Transverse colon (tissue), 4 donors: ENCODE measurements at places on chromosomes 16 and 17.

DNA sequence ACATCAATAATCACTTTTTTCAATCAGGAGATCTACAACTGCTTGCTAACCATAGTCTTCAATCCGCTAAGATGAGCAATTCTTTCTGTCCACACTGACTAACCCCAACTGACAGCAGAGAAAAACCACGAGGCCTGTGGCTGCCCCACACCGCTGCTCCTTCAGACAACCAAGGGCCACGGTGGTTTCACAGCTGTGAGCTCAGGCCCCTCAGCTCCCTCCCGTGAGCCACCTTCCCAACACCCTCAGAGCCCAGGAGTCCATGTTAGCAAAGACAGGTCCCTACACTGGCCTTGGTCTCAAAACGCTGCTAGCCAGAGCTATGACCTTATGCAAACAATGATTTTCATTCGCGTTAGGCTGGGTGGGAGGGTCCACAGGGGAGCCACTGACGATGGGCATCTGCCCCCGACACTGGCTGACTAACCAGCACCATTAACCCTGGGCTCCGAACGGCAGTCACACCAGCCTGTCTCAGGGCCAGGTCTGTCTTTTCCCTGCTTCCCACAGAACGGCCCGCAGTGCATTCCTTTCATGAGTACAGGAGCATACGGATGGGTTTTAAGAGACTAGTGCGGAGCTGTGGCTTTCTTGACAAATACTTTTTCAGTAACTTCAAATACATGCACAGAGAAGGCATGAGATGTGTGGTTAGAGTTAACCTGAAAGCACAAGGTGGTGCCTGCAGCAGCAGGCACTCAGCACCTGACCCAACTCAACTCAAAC lies 67.3 kb downstream of the ANKRD11 start:
- DNase-seq = no peak

DNA sequence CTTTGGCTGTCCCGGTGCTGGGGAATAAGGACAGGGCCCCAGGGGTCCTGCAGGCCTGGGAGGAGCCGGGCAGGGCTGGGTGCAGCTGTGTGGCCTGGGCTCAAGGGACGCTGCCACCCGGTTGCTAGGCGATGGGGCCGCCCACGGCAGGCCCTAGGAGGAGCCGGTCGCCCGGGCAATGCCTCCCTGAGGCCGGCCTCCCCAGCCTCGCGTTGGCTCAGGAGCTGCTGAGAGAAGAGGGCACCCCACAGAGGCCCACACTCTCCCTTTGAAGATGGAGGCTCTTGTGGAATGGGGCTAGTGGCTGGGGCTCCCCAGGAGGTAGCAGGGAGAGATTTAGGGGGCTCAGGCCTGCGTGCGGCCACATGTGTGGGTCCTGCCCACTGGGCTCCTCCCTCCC lies at the start of gene CIBAR2:
CIBAR2 (minus strand) TSS at position 109 of the 400 bp plus-strand sequence. CDS start 120 bp downstream, outside the sequence.
- DNase-seq = no peak

DNA sequence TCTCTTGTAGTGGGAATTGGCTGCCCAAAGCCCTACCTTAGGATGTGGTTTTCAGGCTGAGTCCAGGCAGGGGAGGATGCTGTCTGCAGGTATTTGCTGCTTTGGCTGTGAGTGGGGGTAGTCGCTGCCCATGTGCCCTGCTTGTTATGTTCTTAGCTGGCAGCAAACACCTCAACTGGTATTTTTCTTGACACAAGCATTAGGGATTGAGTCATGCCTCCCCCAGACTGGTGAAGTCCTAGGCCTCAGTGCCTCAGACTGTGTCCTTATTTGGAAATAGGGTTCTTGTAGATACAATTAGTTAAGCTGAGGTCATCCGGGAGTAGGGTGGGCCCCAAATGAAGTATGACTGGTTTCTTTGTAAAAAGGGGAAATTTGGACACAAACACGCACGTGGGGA lies 808.3 kb upstream of the EEF2KMT start:
- DNase-seq = no peak

GRCh38 chr16:50295541-50296132 lies 29.3 kb downstream of the ADCY7 start:
- no peak for DNase-seq

- no peak for DNase-seq
These were observed 8.0 kb downstream of the CETP start for GRCh38 chr16:56969769-56970168.

GRCh38 chr16:84788920-84789391 lies 30.8 kb upstream of the CRISPLD2 start:
- no peak for DNase-seq

DNA sequence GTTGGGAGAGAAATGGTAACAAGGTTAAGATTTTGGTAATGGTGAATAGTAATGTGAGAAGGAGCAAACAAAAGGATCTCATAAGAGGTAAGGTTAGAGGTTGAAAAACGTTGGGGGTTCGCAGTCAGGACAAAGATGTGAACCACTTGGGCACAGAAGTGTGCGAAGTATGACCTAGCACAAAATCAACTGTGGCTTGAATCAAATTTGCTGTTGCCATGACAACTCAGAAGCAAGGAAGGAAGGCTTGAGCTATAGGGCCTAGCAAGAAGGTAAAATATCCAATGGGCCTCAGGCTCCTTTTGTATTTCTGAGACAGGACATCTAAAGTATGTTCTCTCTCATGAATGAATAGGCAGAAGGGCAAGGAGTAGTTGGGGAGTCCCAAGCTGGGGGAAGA lies 24.5 kb upstream of the TEKT1 start:
- DNase-seq = no peak

DNA sequence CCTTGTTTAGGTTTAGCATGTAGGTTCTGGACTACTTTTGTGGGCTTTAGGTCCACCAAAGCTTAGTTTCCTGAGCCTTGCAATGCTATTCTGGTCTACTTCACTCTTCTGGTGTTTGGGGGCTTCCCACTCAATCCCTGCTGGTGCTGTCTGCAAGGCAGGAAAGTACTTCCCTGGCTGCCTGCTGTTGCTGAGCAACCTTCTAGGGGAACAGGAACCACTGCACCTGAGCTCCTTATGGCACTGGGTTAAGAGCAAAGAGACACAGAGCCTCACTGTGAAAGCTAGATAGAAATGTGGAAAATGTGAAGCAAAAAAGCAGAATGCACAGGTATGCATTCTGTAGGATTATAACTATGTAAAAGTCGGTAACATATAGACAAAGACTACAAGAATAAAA lies 17.0 kb downstream of the MPO start:
- no peak for DNase-seq

GRCh38 chr17:46809110-46809571 lies 9.4 kb downstream of the WNT3 start:
- no peak for DNase-seq

DNA sequence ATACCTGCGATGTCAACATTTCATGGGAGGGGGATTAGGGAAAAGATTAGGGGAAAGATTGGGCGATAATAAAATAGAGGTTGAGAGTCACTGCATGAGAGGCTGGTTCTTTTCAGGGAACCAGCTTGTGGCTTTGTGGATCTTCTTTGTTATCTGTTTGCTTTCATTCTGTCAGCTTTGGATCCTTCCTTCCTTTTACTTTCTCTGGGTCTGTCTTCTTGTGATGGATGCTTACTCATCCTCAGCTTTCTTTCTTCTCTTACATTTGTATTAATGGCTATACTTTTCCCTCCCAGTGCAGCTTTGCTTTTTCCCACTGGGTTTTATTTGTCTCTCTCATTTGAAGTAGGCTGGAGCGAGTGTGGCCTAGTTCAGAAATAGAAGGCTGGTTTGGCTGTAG lies 47.1 kb downstream of the RPTOR start:
- DNase-seq = no peak

DNA sequence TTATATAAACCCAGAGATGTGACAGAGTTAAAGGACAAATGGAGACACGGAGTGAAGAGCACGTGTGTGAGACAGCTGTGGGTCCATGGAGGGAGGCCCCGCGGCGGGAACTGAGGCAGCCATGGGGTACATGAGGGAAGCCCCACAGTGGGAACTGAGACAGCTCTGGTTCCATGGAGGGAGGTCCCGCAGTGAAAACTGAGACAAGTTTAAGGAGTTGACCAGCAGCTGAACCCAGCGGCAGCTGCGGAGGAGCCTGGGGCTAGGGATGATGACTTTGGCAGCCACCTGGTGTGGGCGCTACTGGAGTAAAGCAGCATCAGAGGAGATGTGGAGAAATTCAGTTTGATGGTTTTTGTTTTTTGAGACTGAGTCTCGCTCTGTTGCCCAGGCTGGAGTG lies 185.1 kb downstream of the RPTOR start:
- DNase-seq = no peak

- DNase-seq = no peak
These were observed 157.9 kb downstream of the PITPNC1 start for GRCh38 chr17:67534941-67535340.

GRCh38 chr17:41538565-41538991 lies 10.5 kb upstream of the KRT19 start:
- no peak for DNase-seq

DNA sequence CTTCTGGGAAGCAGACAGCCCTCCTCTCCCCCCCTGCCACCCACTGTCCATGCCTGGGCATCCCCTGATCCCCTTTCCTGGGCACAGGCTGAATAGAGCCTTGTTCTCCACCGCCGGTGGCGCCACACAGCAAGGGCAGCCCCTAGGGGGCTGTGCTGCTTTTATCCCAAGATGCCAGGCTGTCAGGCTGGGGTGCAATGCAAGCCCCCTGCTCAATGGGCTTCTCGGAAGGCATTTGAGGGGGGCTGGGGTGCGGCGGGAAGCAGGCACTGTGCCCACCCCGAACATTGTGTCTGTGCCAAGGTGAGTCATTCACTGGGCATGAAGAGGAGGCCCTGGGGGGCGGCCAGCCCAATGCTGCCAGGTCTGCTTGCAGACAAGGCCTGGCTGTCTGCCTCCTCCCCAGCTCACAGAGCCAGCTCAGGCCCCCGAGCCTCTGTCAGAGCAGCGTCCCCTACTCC lies 1.5 kb upstream of the GFAP start:
- DNase-seq = peak; percentile 28

DNA sequence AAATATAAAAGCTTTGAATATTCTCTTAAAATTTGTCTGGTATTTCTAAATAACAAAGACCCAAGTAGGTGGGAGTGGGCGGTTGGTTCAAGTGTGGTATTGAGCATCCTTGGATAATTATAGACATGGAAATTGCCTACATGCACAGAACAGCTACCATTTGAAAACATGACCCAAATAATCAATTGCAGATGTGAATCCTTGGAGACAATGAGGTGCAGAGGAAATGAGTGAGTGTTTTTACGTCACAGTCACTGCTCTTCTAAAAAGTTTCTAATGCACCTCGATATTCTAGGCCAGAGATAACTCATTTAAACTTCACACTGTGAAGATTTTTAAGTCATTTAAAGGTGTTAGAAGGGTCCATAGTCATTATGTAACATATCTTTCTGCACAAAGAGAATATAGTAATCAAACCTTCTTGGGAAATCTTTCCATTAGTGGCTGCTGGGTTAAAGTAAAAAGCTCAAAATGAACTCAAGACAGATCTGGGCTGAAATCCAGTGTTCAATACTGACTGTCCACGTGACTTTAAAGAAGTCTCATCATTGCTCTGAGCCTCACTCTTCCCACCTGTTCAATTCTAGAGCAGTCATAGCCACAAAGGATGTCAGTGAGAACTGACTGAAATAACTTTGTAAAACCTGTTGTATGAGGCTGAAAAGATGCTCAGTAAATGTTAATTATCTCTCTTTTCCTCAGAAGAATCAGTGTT lies 144.5 kb downstream of the CDH11 start:
- no peak for DNase-seq

- DNase-seq = no peak
These were observed 7.1 kb downstream of the DRC3 start for GRCh38 chr17:17979778-17980177.

GRCh38 chr17:77693301-77693700 lies 265.2 kb upstream of the TNRC6C start:
- no peak for DNase-seq

- DNase-seq = no peak
These were observed 63.8 kb upstream of the RCVRN start for GRCh38 chr17:9968881-9969280.

- DNase-seq = no peak
These were observed 9.7 kb upstream of the RNPS1 start for GRCh38 chr16:2277466-2278271.

DNA sequence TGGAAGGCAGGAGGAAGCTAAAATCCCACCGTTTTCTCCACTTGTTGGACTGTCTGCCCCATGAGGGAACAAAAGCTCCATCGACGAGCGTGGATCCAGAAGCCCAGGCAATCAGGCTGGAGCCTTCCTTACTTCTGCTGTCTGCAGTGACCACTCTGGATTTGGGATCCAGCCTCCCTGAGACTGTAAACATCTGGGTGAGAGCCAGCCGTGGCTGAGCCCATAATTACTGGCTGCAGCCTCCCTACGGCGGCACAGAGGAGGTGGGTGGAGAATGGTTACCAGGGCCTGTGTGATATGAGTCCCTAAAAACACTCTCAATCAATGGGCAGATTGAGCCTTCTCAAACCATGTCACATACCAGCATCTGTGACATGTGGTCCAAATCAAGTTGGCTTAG lies 158.2 kb downstream of the FOXL1 start:
- no peak for DNase-seq

DNA sequence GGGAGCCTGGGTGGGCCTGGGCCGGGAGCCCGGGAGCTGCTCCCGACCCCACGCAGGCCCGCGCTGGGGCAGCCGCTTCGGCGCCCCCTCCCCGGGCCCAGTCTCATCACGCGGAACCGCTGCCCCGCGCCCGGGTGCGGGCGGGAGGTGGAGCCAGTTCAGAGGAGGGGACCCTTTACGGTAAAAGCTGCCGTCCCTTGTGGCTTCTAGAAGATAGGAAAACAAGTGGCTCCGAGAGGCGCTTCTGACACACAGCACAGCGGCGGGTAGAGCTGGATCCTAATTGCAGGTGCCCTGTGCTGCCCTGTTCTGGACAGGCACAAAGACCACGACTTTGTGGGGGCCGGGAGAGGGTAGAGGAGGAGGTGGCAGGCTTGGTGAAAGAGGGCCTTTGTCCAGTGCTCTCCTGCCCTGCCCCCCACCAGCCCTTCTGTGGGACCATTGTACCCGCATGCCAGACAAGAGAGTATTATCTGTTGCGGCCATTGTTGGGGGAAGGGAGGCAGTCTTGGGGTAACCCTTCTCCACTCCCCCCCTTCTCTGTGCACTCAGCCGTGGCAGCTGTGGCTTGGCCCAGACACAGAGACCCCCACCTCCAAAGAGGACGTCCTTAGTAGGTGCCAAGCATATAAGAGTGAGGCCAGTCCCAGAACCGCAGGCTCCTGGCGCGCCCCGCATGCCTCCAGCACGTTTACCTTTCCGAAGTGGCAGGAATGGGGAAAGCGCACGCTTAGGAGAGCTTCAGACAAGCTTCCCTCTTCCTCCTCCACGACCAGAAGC lies 736 bp downstream of the CNP start:
- peak; percentile 33 for DNase-seq

GRCh38 chr16:66352304-66352703 lies 14.2 kb upstream of the CDH5 start:
- DNase-seq = no peak

- no peak for DNase-seq
These were observed 10.0 kb downstream of the TMEM235 start for GRCh38 chr17:78241277-78242023.

- peak; percentile 67 for DNase-seq
These were observed 86.4 kb downstream of the FOXL1 start for GRCh38 chr16:86664522-86665318.

GRCh38 chr17:47013341-47013740 lies 34.3 kb upstream of the RPRML start:
- DNase-seq = no peak
